Motor neuron (in vitro differentiated cells): ENCODE measurements at places on chromosomes 7 and 10.

- no peak for ATAC-seq
These were observed 33.3 kb downstream of the LRMDA start for GRCh38 chr10:75464478-75465449.

DNA sequence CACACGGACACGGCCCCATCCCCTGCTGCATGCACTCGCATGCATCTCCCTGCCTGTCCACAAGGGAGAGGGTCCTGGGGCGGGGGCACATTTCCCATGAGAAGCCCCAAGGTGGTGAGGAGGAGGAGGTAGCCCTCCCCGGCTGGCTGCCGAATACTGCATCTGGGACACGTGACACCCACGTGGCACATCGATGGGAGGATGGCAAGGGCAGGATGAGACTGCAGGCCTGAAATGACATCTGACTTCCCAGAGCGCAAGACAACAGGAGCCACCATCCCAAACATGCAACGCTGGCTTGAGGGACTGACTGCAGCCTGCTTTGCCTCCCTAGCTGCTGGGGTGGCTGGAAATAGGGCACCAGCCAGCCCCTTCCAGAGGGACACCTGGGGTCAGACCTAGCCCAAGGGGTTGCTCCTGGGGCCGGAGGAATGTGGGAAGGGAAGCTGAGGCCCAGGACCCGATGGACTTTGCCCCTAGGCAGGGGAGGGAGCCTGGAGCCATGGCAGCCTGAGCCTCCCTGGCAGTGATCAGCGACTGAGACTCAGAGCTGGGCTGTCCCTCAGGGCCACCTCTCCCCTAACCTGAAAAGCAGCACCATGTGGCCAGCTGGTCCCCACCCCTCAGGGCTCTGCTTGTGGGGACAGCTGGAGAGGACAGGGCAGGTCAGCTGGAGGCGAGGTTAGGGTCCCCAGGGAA, 16.1 kb downstream of the BUD23 start:
- ATAC-seq, result no peak

DNA sequence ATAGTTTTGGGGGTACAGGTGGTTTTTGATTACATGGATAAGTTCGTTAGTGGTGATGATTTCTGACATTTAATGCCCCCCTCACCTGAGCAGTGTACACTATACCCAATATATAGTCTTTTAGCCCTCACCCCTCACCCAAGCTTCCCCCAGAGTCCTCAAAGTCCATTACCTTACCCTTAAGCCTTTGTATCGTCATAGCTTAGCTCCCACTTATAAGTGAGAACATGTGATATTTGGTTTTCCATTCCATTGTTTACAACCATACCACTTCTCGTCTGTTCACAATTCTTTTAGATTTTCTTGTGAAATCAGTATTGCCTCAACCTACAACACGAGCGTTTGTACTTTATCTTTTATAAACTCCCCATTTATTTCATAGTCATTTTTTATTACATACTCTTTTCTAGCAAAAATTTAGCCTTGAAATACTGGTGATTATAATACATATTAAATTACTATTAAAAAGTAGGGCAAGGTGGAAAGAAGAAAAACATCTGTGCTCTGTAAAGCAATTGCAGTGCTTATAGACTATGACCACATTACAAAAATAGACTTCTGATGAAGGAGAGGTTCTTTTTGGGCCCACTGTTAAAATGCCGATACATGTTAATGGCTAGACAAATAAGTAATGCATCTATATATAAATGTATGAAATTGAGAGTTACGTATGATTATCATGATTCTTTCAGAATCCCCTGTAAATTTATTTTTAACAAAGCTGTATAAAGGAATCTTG, 164.8 kb downstream of the THSD7A start:
- no peak for ATAC-seq

DNA sequence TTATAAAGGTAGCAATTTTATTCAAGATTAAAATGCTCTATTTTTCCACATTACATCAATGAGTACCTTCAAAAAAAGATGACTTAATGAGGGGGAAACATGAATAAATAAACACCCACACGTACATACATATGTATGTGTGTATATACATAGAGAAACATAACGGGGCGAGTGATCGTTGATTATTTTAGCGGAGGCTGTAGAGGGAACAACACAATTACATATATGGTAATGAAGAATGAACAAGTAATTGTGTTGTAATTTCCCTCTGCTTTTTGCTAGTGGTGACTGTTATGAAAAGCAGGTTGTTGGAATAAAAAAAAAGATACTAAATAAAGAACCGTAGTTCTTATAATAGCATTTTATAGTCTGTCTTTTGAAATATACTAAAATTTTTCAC, 63.2 kb downstream of the CACNB2 start:
- ATAC-seq, result no peak

DNA sequence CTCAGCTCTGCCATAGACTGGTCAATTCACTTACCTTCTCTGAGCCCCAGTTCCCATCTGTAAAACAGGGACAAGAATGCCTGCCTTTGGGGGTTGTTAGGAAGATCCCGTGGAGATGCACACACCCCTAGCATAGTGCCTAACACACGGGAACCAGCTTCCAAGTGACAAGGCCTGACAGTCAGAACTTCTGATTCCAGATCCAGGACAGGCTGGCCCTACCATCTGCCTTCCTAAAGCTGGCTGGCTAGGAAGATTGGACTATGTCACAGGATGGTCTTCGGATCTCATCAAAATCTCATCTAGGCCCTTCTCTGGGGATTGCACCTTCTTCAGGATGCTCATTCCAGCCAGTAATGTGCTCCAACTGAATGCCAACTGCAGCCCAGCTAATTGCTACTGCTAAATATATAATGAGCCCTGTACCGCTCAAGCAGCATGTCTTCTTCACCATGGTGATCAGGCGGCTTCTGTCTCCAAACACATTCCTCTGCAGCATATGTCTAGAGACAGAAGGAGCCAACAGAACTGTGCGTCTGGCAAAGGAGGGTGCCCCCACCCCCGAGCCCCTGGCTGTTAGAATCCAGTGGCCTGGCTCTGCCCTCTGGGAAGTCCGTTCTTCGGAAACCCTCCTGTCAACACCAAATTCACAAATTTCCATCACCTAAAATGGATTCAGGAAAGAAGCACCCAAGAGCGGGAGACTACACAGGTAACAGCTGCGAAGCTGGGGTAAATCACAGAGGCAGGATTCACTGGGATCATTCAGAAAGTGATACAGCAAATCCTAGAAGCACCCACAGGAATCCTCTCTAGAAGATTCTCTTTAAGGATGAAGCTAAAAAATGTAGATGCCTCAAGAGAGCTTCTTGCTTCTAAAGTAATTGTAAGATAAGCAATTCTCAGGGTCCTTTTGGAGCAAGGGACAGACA, 142.1 kb upstream of the EEPD1 start:
- no peak for ATAC-seq

- ATAC-seq, result no peak
These were observed 69.7 kb downstream of the ITGB1 start for GRCh38 chr10:32888161-32888927.

GRCh38 chr7:121081327-121081936, 92.9 kb downstream of the CPED1 start:
- no peak for ATAC-seq
